NCI-H1105 (cell line): ENCODE measurements at places on chromosomes 11 and 22.

- DNase-seq: no peak
These were observed 69.8 kb downstream of the RNF169 start for GRCh38 chr11:74818283-74818946.

GRCh38 chr11:94243571-94244515, 60.5 kb upstream of the IZUMO1R start:
- DNase-seq: no peak

DNA sequence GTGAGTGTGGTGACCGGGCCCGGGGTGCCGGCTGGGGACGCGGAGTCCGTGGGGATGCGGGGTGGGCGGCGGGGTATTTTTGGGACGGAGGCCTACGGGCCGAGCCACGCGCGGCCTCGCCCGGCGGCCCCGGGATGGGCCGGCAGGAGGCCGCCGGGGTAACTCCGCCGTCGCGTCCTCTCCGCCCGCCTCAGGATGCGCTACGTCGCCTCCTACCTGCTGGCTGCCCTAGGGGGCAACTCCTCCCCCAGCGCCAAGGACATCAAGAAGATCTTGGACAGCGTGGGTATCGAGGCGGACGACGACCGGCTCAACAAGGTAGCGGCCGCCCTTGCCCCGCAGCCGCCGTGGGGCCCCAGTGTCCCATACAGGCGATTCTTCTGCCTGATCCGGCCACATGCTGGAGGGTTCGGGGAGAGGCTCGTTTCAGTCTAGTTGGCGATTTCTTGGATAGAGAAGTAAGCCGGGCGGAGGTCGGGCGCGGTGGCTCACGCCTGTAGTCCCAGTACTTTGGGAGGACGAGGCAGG, 337 bp downstream of the RPLP2 start:
- DNase-seq: no peak

- no peak for DNase-seq
These were observed 7.1 kb upstream of the PDGFB start for GRCh38 chr22:39251762-39252460.

DNA sequence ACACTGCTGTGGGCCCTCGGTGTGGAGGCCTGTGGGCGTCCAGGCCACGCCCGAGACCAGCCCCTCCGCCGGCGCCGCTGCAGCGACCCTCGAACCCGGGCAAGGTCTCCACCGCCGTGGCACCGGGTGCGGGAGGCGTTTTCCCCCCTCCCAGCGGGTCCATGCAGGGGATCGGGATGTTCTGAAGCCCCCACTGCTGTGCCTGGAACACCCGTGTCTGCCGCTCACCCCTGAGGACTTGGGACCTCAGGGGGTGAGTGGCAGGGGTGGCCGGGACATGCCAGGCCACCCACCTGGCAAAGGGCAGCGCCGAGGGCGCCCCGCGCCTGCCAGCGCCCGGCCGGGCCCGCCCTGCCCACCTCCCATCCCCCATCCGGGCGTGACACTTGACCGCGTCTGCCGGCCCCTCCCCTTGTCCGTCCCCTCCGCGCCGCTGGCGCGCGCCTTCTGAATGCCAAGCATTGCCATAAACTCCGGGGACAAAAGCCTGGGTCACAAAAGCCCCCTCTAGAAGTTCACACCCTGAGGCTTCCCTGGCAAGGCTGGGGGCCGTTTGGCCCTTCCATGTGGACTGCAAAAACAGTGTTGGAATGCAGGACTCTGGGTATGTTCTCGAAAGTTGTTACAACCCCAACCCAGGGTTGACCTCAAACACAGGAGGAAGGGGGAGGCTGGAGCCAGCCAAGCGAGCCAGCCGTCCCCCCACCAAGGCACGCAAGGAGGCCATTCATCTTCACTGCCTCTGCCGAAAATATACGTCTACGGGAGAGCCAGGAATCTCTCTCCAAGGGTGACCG, 819 bp upstream of the KCNQ1OT1 start:
- DNase-seq: no peak
